ENCODE measurements at places on chromosomes 13 and 19.

GRCh38 chr13:25541434-25542123, 169.8 kb downstream of the ATP8A2 start:
- DNase-seq, result no peak

GRCh38 chr19:6521718-6522646, 8.8 kb upstream of the TNFSF9 start:
- DNase-seq, result peak; percentile 82

DNA sequence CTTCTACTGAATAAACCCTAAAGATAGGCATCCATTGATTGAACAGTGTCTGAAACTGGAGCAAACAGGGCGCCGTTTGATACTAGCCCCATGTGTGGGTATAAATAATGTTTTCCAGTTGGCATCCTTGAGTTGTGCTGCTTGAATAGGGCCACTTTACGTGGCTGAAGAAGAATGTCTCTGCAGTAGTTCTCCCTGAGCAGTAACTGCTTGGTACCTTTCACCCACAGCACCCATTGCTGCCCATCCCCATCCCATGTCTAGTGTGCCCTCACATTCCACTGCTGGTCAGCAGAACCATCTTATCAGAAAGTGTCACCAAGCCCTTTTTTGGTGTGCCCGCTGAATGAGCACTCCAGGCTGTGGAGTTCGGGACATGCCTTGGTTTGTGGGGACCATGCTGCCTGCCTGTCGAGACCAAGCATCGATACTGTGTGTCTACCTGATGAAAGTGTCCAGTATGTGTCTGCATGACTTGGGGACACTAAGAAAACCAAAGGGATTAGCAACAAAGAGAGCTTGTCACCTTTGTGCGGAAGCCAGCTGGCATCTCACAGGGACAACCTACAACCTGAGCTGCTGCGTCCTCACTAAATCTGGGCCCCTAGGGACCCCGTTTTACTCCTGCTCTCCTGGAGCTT, 162.0 kb downstream of the TM9SF2 start:
- DNase-seq, result no peak

DNA sequence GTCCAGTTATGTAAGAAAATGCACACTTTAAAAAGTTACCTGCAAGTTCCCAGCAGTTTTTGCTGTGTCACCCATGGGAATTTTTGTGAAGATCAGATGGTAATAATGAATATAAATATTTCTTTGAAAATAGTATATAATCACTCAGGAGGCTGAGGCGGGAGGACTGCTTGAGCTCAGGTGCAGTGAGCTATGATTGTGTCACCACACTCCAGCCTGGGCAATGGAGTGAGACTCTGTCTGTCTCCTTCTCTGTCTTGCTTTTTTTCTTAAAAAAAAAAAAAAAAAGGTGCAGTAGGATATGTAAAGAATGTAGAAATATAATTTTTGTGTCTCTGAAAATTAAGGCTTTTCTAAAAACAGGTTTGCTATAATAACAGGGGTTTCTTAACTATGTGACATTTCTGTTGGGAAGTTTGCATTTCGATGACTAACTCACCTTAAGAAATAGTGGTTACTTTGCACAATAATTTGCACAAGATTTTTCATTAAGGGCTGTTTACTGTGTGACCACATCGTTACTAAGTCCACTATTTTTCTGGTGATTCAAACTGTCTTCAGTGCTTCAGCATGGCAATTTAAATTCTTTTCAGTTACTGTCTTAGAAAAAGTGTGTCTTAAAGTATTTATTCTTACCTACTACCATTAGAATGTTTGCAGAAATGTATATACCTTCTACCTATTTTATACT, 37.3 kb downstream of the DNAJC3 start:
- DNase-seq, result no peak

GRCh38 chr13:112964971-112965492, 4.0 kb upstream of the MCF2L start:
- DNase-seq, result no peak

GRCh38 chr13:44816701-44817100, 172.6 kb downstream of the NUFIP1 start:
- DNase-seq, result no peak

DNA sequence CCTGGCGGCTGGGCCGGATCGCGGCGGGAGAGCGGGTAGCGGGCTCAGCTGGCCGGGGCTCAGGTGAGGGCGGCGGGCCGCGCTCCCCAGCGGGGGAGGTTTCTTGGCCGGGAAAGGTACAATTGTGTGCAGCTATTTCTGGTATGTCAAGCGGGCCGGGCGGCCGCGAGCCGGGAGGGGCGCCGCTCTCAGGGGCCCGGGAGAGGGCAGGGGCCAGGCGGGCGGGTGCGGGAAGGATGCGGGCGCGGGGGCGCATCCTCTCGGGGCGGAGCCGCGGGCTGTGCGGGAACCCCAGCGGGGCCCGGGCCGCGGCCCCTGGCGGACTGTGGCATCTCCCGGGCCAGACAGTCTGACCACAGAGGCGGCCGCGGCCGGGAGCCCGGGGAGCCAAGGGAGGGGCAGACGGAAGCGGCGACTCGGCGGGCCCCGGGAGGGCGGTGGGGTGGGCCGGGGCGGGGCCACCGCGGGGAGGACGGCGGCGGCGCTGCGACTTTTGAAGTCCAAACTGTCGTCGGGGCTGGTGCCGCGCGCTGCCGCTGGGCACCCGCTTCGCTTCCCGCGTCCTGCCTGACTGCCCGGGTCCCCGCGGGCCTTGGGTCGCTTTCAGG, at the start of gene LMO7:
Gene LMO7 (plus strand): TSS at position 503 of the 608 bp plus-strand sequence. CDS start 328 bp downstream, outside the sequence.
- peak; percentile 63 for DNase-seq

DNA sequence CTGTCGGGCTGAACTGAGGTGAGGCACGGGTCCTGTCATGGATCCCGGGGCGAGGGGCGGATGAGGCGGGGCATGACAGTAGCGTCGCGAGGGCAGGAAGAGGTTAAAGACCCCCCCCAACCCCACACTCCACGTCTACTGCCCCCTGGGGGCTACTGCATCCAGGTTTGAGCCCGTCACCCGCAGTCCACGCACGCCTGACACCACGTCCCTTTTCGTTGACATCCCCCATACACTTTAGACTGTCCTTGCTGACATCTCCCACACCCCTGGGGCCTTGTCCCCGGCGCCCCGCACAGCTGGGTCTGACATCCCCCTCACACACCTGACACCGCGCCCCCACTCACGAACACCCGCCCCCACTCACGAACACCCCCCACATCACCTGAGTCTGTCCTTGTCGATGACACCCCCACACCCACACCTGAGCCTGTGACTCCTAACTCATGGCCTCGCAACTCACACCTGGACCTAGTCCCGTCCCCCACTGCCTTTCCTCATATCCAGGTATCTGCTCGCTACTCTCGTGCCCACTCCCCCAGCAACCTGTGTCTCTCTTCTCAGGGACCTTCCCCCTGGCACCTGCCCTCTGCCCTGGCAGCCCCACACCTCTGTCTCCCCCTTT, 416 bp downstream of the SLC25A42 start:
- no peak for DNase-seq

DNA sequence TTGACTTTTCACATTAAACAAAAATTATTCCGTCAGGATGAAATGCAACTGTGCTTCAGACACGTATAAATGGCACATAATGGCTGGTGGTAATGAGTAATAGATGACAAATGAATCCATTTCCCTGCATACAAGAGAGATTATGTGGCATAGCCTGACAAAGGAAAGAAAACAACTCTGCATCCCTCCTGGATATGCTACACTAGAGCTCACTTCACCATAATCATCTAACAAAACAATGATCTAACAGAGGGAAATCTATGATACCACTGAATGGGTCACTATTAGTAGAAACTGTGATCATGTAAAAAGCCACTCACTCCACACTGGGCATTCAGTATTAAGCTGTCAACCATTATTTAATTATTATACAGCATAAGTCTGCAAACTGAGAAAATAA, 1498.4 kb downstream of the EFNB2 start:
- DNase-seq, result no peak

DNA sequence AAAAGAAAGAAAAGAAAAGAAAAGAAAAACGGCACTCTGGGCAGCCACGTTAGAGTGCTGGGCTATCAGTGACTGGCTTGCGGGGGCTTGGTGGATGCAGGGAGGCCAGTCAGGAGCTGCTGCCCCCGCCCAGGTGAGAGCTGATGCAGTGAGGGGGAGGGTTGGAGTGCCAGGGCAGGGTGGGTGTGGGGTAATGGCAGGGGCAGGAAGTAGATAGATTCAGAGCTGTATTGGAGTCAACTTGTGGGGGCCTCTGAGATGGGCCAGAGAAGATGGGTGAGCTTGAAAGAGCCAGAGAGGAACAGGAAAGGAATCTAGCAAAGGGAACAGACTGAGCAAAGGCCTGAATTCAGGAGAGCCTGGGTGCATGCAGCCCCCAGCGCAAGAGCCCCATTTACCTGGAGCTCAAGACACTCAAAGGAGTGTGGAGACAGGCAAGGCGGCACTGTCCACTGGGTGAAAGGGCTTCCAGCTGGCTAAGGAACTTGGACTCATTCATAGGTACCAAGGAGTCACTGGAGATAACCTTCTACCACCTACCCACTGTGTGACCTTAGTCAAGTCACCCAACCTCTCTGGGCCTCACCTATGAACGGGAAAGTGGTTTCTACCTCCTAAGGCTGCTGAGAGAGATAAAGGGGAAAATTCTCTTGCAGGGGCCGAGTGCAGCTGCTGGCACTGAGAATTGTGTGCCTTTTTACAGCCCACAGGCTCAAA, 20.2 kb downstream of the VSTM2B start:
- no peak for DNase-seq

DNA sequence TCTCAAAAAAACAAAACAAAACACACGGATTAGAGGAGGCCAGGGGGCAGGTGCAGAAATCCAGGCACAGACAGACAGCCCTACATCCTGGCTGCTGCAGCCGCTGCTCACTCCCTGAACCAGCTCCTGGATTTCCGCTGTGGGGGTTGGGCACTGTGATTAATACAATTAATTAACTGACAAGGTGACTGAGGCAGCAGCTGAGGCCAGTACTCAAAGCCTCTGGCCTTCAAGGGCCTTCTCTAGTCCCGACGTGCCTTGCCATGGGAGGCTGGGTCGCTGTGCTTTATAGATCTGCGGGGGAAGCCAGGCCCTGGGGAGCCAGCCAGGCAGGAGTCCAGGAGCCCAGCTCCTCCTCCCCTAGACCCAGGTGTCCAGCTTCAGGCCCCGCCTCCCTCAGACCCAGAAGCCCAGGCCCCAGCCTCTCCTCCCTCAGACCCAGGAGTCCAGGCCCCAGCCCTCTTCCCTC, 4.6 kb downstream of the NECTIN2 start:
- DNase-seq, result no peak

DNA sequence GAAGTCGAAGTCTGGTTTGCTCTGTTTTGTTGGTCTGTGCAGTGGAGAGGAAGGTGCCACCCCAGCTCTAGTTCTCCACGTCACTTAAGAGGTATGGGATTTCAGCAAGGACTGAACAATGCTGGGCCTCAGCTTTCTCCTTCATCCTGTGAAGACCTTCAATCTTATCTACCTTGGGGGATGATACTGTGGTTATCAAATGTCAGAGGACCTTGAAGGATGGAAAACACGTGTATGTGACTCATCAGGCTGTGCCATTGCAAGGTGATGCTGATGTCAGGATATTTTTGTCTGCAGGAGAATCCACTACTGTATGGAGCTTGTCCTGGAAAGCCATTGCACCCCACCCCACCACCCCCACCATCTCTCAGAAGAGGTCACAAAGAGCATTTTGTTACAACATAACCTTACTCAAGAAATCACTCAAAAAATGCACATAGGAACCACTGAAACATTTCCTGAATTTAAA, 81.4 kb upstream of the UQCRFS1 start:
- no peak for DNase-seq

GRCh38 chr19:5921516-5922160, 7.6 kb downstream of the CAPS start:
- DNase-seq, result no peak

- no peak for DNase-seq
Observed at GRCh38 chr13:94784066-94784465, 71.7 kb upstream of the SOX21 start.

DNA sequence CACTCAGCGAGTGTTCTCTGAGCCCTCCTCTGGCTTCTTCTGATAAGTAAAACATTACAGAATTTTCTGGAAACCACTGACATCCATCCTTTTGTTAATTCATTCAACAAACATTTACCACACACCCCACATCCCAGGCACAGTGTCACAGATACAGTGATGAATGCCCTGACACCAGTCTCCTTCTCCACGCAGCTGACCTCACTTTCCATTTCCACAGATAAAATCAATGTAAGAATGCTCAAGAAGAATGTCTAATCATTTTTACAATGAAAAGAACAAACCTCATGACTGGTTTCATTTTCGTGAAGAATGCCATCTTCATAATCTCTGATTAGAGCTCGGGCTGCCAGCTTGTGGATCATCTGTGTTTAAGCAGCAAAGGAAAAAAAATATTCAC, 69.2 kb downstream of the PARP4 start:
- DNase-seq, result no peak

- no peak for DNase-seq
Observed at GRCh38 chr13:42364613-42365000, 92.7 kb downstream of the AKAP11 start.

GRCh38 chr13:98998831-98999638, 21.2 kb upstream of the DOCK9 start:
- peak; percentile 52 for DNase-seq

GRCh38 chr13:34179481-34179880, 361.5 kb downstream of the RFC3 start:
- no peak for DNase-seq

- DNase-seq, result no peak
Observed at GRCh38 chr13:51416107-51416506, 36.7 kb downstream of the INTS6 start.

- DNase-seq, result no peak
Observed at GRCh38 chr19:44765949-44766335, 11.7 kb upstream of the CBLC start.

DNA sequence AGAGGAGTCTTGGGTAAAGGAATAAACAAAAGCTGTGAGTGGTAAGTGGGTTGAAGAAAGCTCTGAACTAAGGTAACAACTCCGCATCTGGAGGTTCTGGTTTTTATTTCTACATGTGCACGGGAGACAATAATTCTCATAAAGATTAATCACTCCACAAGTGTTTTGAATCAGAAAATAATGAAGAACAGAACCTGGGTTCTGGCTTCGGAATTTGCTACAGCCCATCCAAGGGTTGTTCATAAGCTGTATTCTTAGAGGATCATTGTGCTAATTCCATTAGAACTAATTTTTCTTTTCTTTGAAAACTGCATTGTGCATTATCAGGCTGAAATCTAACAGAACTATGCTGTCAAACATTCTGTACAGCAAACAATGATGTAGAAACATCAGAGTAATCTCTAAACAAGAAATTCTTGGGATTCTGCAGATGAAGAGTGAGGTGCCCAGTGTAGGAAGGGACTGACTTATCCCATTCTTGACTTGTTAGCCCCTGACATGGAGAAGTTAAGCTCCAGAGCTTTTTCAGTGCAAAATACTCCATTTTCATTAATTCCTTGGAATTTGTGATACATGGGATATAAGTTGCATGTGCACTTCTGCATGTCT, 368.2 kb downstream of the COG6 start:
- DNase-seq, result no peak

- DNase-seq, result no peak
Observed at GRCh38 chr13:100666124-100666523, 8.5 kb downstream of the TMTC4 start.
